Stimulated activated CD4-positive, alpha-beta T cell treated with anti-CD3 and anti-CD28 coated beads, TNF-alpha, amount 100 ng/mL, for 1 hour (primary cell): ENCODE measurements at places on chromosomes 2 and 18.

- DNase-seq = no peak
Measured at GRCh38 chr2:30777661-30778505, 29.4 kb downstream of the CAPN13 start.

DNA sequence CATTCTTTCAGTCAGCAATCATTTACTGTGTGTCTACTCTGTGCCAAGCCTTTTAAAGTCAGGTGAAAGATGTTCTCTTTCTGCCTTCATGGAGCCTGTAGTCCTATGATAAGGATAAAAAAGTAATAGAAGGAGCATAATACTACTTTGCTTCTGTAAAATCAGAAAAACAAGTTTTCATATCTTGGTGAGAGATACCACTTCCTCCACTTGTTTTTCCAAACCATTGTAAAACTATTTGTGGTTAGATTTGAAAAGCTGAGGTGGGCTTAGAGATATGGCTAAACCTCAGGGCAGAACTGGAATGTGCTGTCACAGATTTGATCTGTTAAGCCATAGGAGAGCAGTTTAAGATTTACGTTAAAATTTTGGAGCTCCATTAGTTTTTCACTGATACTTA is 104.7 kb upstream of the FAM117B start:
- no peak for DNase-seq

DNA sequence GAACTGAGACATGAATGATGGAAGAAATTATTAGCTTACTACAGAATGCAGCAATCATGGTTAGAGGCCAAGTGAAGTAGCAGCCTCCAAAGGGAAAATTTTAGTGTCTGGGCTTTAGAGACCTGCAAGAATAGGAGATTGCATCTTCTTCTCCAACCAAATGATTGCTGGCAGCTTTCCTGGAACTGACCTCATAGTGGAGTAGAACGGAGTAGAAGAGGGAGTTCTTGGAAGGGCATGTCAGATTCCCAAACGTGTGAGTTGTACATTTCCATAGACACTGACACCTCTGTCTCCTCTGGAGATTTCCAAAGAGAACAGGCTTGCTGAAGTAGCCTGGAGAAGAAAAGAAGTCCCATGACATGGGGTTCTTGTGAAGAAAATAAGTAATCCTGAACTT is 169.8 kb upstream of the ERBB4 start:
- DNase-seq = no peak

GRCh38 chr2:215548714-215549113 is 112.8 kb upstream of the FN1 start:
- DNase-seq = no peak

DNA sequence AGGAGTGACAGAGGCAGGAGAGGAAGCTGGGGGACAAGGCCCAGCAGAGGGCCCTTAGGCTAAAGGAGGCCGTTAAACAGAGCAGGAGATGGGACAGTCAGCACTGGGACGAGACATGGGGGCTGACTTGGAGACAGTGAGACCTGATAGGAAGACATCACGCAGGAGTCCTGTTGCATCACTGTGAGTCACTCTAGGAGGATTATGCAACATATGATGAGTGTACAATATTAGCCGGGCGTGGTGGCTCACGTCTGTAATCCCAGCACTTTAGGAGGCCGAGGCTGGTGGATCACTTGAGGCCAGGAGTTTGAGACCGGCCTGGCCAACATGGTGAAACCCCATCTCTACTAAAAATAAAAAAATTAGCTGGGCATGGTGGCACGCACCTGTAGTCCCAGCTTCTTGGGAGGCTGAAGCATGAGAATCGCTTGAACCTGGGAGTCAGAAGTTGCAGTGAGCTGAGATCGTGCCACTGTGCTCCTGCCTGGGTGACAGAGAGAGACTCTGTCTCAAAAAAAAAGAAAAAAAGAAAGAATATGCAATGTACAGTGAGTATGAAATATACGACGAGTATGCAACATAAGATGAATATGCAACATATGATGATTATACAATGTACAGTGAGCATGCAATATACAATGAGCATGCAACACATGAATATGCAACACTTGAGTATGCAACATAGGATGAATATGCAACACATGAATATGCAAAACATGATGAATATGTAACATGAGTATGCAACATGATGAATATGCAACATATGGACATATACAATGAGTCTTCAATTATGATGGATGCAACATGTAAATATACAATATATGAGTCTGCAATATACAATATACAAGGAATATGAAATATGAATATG is 83.3 kb upstream of the ID2 start:
- DNase-seq = no peak

- DNase-seq = no peak
Measured at GRCh38 chr2:39136799-39137198, 15.9 kb upstream of the SOS1 start.

GRCh38 chr2:235669269-235669831 is 175.5 kb downstream of the AGAP1 start:
- DNase-seq = no peak

DNA sequence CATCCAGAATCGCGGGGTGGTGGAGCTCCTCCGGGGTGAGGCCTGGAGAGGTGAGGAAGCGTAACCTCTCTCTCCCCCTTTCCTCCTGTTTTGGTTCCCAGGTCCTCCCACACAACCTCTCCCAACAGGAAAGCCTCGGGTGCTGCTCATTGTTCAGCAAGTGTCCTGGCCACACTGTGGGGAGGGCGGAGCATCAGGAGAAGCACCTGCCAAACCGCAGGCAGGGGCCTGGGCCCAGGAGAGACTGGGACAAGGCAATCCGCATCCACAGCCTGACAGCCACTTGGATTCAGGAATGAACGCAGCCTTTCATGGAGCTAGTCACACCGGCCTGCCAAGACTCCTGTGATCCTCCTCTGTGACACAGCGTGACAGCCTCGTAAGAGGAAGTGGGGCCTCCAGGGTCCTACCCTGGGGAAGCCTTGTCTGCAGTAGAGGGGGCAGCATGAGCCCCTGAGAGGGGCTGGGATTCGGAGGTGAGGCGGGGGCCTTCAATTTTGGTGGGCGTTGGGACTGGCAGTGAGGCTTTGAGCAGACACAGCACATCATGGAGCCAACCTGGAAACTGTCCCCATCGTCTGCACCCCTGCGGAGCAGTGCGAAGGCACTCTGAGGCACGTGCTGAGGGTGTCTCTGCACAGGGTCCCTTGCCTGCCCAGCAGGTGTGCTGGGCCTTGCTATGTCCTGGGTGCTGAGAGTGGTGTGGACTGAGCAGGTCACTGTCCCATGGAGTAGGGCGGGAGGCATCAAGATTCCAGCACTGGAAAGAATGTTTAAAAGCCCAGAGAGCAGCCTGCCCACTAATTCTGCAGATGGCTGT is 62.2 kb downstream of the EDAR start:
- DNase-seq = no peak

DNA sequence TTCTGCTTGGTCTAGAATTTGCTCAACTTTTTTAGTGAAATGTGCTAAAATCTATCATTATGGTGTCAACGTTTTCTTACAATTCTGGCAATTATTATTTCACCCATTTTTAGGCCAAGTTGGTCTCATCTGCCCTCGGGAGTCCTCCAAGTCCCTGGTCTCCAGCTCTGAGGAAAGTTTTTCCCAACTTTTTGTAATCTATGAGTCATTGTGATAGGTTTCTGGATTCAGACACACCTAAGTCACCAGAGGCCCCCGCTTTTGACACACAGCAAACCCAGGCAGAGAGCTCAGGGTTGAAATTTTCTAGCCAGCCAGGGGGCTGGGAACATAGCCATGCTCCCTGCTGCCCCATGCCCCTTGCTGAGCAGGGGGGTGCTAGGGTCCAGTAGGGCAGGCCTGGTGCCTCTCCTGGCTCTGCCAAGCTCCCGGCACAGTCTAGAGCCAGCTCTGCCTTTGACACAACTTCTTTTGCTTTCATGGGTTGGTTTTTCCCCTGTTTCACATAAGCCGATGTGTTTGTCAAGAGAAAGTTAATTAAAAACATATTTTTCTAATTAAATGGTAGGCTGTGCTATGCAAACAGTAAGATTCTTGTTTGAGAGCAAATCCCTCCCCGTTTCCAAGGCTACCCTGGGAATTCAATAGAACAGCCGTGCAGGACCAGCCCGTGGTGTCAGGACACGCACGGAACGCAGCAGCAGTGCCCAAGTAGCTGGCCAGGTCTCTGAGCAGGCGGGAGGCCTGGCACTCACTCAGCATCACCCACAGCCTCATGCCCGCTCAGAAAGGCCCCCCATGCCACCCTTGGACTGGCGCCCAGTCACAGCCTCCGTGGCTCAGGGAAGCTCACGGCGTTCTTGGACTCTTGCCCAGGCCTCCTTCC is 25.5 kb upstream of the SNED1 start:
- DNase-seq = no peak

GRCh38 chr2:99403524-99403923 is 66.3 kb downstream of the EIF5B start:
- no peak for DNase-seq

- DNase-seq = no peak
Measured at GRCh38 chr2:234110219-234110618, 59.7 kb downstream of the SPP2 start.

DNA sequence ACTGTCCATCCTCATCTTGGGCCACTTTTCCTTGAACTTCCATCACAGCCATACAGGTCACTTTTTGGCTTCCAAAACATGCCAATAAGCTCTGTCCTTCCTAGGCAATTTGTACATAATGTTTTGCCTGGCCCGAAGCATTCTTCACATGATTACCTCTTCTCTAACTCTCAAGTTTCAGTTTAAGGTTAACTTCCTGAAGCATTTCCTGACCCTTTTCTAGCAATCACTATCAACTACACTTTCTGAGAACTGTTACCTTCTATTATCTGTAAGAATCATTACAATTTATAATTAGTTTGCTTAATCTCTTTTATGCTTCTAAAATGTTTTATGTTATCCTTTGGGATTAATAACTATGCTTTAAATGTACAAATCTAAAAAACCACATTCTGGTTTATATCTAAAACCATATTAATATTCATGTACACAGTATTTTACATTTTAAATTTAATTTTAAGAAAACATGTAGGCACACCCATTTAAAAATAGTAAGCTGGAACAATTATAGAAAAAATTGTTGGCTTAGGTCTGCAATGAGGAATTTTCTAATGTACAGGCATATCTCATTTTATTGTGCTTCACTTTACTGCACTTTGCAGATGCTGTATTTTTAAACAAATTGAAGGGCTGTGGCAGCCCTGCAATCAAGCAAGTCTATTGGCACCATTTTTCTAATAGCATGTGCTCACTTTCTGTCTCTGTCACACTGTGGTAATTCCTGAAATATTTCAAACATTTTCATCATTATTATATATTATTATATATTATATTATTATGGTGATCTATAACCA is 76.4 kb downstream of the C2orf74 start:
- DNase-seq = no peak

DNA sequence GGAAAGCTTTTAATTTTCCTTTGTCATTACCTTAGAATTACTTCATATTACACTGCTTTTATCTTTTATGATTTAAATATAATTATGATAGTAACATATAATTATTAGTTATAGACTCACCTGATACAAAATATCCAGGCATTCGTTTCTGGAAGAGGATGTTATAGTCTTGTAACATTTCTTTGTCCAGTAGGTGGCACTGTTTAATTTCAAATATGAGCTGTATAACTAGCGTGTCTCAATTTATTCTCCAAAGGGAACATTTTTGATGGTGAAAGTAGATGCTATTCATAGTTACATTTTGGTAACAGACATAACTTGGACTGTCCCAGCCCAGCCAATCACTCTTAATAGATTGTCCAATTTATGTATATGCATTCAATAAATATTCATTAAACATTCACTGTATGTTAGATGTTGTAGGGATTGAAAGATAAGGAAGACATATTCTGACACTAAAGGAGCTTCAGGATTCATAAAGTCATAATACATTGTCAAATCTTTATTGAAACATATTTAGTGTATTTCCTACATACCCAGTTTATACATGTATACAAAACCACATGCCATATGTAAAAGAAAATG is 19.2 kb downstream of the DAW1 start:
- no peak for DNase-seq

DNA sequence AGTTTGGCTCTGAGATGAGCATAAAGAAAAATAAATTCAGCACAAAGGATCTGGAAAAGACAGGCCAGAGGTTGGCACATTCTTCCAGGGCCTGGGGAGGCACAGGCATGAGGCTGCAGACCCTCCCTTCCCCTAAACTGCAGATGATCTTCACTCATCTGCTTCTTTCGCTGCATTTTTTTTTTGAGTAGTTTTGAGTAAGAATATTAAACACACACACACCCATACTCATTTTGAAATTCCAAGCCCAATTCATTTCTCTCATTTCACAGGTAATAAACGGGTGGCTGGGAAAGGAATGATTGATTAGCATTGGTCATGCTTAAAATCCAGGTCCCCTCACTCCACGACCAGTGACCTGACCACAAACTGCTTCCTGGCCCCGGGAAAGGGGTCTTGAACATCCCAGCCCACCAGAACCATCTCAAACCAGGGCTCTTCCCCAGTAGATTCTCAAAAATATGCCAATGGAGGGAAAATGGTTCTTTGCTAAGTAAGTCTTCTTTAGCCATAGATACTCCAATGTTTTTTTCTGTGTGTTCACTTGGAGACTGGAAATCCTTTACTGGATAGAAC is 219.6 kb downstream of the ANAPC1 start:
- no peak for DNase-seq

GRCh38 chr2:143493339-143493738 is 364.1 kb downstream of the ARHGAP15 start:
- DNase-seq = no peak

DNA sequence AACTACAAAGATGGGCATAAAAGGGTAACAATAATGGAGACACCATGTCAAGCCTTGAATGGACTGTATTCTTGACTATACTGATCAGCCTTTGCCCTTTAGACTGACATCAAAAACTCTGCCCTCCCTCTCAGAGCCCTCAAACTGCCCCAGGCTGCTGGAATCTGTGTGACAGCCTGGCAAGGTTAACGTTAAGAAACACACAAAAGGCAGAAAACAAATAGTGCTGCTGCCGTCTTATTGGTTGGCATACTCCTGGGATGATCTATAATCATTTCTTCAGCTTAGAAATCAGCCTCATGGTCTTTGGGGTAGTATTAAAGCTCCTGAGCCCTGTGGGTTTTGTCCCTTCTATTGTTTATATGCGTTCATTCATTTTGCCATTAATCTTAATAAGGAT is 338.0 kb downstream of the DCC start:
- DNase-seq = no peak

GRCh38 chr2:127605691-127606263 is 40.2 kb upstream of the GPR17 start:
- no peak for DNase-seq

DNA sequence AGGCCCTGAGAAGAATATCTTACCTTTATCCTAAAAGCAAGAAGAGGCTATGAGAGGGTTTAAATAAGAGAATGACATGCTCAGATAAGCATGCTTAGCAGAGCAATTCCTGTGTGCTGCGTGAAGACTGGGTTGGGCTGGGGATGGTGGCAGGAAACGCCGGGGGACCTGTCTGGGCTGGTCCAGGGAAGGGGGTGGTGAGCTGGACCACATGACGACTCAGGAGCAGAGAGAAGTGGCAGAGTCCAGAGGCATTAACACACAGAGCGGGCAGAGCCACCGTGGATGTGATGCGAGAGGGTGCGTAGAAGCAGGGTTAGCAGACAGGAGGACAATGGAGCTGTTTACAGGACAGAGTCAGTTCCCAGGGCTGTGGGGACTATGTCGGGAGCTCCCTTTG is 84.5 kb downstream of the ZBTB7C start:
- DNase-seq = no peak
